ENCODE measurements at places on chromosomes 7 and 10.

- DNase-seq: no peak
Observed at GRCh38 chr7:45402480-45403218, 171.5 kb upstream of the ADCY1 start.

- no peak for DNase-seq
Observed at GRCh38 chr10:76983624-76984023, 654.0 kb downstream of the KCNMA1 start.

DNA sequence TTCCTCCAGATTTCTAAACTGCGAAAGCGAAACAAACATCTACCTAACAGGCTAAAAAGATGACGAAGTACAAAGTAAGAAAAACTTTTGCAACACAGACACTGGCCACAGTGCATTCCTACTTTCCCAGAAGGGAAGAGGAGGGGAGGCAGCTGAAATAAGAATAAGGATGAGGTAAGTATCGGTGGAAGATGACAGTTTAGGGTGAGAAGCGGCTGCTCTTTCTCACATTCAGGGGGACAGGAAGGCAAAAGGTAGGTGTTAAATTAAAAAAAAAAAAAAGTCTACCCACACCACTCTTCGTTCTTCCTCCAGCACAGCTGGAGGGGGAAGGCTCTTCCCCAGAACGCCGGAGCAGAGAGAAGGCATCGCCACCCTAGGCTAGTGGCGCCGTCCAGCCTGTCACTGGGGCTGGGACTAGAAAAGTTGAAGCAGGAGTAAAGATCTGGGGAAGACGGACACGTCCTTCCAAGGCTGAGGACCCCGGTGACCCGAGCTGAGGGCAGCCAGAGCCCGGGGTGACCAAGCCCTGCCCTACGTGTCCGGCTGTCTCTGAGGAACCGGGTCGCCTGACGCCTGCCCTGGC lies 846 bp downstream of the DNAJC1 start:
- no peak for DNase-seq

DNA sequence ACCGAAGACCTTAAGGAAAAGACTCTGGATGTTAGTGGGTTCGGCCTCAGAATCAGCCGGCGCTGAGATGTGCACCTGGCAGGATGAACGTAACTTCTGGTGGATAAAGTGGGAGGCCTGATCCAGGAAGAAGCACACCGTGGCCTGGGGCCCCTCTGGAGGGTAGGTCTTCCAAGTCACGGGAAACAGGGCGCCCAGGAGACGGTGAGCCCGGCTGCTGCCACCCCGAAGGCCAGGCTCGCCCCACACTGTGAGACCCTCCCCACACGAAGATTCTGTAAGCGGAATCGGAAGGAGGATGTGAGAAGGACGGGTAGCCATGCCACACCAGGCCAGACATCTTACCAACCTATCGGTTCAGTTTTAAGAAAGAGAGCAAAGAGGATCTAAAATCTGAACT lies 279.0 kb downstream of the DNAJB6 start:
- DNase-seq: no peak

DNA sequence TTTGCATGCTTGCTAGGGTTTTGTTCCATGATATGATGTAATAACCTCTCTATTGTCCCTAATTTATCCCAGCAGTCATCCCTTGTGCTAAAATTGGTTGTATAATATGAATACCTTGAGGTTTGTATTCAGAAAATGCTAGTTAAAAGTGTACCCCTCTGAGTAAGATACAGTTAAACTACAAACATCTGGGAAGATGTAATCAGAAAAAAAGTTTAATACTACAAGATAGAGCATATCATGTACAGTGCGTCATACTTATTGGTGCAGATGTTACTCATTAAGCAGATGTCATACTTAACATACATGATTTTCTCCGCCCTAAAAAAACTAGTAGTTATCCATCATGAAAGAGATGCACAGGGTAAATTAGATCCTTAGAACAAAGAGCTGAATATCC lies 336.1 kb upstream of the KCND2 start:
- DNase-seq: no peak

- DNase-seq: no peak
Observed at GRCh38 chr7:147999962-148000361, 590.6 kb upstream of the C7orf33 start.

DNA sequence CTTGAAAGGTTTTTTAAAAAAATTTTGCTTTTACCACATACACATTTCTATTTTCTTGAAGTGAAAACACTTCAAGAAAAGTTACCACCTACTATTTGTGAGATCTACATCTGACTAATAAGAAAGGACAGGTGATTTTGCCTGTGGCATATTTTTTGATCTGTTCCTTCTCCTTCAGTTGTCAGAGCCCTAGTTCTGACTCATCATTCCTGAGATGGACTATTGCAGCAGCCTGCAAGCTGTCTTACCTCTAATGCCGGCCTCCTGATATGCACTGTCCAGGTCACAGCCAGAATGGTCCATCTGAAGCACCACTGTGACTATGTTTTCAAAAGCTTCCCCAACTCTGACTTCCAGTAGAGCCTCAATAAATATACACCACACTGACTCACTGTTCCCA lies 28.2 kb upstream of the ANK3 start:
- no peak for DNase-seq

- no peak for DNase-seq
Observed at GRCh38 chr7:22183522-22184280, 173.3 kb downstream of the RAPGEF5 start.

GRCh38 chr10:8112230-8112905 lies 57.9 kb downstream of the GATA3 start:
- DNase-seq: no peak

DNA sequence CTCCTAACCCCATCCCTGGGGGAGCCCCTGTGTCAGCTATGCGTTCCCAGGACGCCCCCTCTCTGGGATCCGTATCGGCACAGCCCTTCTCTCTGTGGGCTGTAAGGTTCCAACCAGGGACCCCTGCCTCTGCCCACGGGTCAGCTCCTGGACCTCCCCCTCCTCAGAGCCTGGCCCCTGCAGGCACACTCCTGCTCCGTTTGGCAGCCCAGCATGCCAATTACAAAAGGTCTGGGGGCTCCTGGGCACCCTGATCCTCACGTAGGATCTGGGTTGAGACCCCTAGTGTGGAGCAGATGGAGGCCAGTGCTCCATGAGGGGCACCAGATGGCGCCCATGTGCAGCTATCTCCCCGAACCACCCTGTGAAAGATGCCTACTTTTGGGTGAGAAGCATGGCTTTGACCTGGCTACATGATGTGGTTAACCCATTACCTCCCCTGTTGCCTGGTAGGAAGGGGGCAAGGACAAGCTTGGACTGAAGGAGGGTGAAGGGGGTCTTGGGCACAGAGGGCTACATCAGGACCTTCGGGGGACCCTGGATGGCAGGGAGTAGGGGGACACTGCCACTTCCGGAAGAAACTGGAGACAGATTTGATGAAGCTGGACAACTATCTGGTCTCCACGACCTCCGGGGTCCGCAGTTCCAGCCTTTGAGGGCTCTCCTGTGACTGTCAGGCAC lies 9.0 kb downstream of the TACR2 start:
- DNase-seq: no peak

- DNase-seq: no peak
Observed at GRCh38 chr10:23192712-23193434, 761 bp downstream of the PTF1A start.

DNA sequence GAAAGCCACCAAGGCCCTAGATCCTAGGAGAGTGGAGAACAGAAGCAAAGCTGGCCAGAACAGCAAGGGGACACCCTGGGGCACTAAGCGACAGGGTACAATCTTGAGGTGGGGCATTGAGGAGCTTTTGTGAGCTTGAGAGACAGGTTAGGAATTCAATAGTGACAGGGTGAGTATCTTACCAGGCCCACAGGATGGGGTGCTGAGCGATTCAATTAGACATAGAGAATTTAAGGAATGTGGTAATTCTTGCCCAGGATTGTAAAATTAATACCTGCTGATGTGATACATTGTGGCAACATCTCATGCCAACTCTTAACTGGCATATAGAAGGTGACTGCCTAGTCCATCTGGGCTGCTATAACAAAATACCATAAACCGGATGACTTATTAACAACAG lies 14.0 kb downstream of the RBP3 start:
- no peak for DNase-seq

- no peak for DNase-seq
Observed at GRCh38 chr10:96450529-96451207, 63.1 kb downstream of the TLL2 start.

DNA sequence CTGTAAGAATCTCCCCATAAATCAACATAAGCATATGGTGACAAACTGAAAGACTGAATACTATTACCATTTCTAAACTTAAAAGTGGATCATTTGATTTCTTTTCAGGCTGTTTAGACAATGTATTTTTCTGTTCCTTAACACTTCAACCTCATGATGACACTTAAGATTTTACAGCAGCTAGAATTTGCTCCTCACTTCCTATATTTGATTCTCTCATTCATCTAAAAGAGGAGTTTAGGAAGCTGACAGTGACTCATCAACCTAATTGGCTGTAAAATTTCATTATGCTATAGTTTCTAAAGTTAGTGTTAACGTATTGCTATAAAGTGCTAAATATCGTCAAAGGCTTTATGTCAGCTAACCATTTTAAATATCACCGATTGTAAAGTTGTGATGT lies 478.7 kb downstream of the GRM8 start:
- no peak for DNase-seq

GRCh38 chr10:29228562-29228961 lies 60.3 kb upstream of the LYZL1 start:
- DNase-seq: no peak

DNA sequence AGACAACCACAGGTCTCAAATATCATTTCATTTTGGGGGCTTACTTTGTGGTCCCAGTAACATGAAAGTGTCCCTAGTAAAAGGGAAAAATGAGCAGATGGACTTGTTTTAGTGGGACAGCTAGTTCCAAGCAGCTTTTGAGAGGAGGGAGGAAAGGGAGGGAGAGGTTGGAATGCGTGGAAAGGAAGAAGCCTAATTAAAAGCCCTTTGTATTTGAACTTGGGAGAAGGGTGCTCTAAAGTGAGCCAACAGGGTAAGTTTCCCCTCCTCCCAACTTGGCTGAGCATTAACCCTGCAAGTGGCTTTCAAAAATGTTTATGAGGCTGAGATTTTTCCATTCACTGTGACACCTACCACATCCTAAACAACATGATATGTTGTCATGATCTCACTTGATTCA lies 38.8 kb upstream of the LYZL1 start:
- DNase-seq: no peak

DNA sequence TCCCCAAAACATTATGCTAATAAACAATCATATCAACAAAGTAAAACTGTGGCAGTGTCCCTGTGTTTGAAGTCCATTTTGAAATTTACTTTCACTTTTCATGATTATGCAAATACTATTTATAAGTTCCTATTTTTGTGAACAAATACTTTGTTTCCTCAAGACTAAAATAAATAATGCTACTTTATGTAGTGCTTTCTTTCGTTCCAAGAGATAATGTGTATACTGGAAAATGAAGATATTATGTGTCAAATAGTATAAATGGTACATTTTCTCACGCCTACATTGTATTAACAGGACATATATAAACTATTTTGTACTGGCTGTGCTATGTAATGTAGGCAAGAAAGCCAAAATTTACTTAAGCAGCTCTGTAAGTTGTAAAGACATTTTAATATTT lies 136.3 kb downstream of the MALRD1 start:
- DNase-seq: no peak

GRCh38 chr10:3217301-3217700 lies 44.7 kb upstream of the PITRM1 start:
- no peak for DNase-seq

DNA sequence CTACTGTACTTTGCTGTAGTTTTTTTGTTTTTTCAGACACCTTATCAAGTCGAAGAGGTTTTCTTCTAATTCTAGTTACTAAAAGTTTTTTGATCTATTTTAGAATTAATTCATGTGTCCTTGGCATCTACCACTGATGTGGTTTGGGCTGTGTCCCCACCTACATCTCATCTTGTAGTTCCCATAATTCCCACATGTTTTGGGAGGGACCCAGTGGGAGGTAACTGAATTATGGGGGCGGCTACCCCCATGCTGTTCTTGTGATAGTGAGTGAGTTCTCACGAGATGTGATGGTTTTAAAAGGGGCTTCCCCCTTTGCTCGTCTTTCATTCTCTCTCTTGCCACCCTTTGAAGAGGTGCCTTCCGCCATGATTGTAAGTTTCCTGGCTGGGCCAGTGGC lies 154.6 kb upstream of the EEPD1 start:
- no peak for DNase-seq

DNA sequence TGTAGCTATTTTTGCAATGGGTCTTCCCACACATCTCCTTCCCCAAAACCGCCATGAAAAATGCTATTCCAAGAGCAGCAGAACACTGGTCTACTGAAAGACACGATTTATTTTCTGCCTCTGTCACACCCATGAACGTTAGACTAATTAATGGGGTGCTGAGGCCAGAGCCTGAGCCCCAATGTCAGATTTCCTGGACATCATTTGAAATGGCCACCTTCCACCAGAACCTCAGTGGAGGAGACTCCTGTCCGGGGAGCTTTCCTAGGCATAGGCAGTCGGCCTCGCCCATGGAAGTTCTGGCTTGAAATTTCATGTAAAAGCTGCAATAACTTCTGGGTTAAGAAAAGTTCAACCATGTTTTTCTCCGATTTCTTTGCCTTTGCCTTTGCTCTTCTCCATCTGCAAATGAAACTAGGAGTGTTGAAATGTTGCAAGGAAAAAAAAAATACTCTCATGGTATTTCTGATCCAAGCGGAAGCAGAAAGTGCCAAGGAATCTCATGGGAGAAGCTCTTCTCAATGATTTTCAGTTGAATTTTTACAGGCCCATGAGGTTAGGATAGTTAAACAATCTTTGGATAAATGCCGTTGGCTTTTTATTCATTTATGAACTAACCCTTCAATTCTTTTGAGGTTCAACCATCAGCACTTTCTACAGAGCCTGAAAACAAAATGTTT lies 570.8 kb upstream of the MGMT start:
- DNase-seq: no peak

GRCh38 chr7:136969761-136970160 lies 101.3 kb downstream of the CHRM2 start:
- DNase-seq: no peak

GRCh38 chr10:99115703-99116102 lies 119.9 kb downstream of the HPSE2 start:
- no peak for DNase-seq

DNA sequence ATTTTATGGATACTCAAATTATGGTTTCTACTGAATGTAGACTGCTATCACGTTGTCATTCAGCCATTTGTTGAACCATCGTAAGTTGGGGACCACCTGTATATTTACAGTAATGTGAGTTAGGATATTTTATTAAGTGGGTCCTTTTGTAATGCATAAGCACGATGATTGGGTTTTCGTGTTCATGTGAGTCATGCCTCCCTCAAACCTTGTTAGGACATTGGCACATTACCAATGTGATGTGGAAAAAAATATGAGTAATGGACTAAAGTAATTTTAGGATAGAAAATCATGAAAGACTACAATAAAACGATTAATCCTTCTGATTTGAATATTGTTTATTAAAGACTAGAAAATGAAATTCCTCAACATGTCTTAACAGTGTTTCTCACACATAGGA lies 8.7 kb downstream of the SMC3 start:
- no peak for DNase-seq

DNA sequence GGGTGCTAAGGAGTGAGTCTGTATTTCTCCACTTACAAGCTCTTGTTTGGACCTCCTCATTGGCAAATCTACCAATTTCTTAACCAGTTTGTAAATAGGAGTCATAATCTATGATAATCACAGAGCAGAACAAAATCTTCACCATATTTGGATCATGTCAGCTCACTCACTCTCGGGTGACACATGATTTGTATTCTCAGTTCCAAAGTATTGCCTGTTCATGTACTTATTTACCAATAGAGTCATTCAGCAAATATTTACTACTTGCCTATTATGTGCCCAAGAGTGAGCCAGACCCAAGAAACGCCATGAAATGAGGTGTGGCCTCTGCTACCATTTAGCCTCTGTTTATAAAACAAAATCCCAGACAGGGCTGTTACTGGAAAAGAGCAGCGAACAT lies 114.8 kb downstream of the TSPAN12 start:
- DNase-seq: no peak
